ENCODE measurements at places on chromosomes 7 and 10. TPM values are rescaled to one million over a fixed set of nuclear protein-coding genes. Genes with fewer than 3 reads are reported as not detected.
A peak's percentile ranks its signal among the peaks of the same experiment; 100 is the strongest.

DNA sequence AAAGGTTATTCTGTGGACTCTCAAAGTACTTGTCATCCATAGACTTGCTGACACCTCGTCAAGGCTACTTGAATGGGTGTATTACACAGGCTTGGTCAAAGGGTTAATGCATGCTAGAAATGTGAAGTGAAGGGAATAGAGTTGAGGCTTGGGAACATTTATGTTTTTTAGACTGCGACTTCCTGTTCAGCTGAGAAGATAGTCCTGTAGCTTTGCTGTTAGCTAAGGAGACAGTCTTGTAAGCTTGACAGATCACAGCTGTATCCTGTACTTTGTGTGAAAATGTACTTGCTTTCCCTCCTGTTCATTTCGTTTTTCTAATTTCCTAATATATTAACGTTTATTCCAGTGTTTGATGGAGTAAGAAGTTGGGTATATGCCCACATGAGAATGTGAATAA is 52.1 kb downstream of the ADD3 start:
- no peak for DNase-seq

Gene GIMAP6
- total RNA-seq, result 1.9 TPM

- DNase-seq, result no peak
These were observed 236.0 kb upstream of the NRP1 start for GRCh38 chr10:33570495-33570894.

DNA sequence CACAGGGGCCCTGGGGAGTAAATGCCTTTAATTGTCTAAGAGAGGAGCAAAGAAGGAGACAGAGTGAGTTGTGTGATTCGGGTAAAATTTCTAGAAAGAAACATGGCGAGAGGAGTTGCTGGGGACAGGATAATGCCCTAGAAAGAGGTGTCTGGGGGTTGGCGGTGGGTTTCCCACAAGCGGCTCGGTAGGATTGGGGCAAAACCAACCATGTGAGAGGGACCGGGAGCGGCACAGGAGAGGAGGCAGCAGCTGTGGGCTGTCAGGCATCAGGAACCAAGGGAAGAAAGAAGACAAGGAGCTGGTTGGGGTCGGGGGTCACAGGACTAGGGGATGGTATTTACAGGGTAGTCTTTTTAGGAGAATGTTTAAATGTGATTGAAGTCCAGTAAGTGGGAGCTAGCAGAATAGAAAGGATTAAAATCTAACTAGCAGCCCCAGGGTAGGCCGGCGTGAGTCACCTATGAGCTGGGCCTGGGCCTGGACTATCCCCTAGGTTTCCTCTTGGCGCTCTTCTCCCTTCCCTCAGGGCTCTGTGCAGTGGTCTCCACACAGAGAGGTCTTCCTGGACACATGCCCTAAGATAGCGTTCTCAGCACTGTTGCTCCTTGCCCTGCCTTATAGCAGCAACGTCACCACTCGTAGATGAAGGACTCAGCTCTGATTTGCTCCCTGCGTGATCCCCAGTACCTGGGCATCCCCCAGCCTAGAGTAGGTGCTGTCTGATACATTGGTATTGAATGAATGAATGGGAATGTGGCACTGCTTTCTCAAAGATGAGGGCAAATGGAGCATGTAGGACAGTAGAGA is 32.6 kb downstream of the IKZF1 start:
- no peak for DNase-seq

Gene CHAT
- not detected for total RNA-seq

Gene OR2A1
- 0.17 TPM for total RNA-seq

Gene C7orf33
- not detected for total RNA-seq

DNA sequence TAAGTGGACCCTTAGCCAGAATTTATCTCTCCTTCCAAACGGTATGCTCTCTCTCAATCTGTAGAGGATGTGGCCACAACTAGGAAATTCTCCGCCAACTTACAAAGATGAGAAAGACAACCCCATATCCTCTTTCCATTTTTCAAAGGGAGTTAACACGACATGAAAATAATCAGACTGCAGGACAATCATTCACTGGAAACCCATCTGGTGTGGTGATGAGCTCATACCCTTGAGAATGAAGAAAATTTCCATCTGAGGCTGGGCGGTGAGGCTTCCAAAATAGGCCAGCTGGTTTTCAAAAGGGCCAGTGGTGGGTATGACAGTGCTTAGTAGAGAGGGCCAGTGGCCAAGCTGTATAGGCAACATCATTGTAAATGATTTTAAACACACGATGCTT is 369.6 kb downstream of the FRMD4A start:
- DNase-seq, result peak; percentile 91

Gene TES
- 18.5 TPM for total RNA-seq

Gene PNLIPRP3
- 0.17 TPM for total RNA-seq

- DNase-seq, result no peak
These were observed 218.6 kb upstream of the INHBA start for GRCh38 chr7:41921453-41921981.

GRCh38 chr10:1628757-1629156 is 108.6 kb downstream of the ADARB2 start:
- DNase-seq, result peak; percentile 24

Gene PTF1A
- not detected for total RNA-seq

Gene ASB15
- not detected for total RNA-seq

- no peak for DNase-seq
These were observed 113.2 kb downstream of the SND1 start for GRCh38 chr7:127765150-127765549.

DNA sequence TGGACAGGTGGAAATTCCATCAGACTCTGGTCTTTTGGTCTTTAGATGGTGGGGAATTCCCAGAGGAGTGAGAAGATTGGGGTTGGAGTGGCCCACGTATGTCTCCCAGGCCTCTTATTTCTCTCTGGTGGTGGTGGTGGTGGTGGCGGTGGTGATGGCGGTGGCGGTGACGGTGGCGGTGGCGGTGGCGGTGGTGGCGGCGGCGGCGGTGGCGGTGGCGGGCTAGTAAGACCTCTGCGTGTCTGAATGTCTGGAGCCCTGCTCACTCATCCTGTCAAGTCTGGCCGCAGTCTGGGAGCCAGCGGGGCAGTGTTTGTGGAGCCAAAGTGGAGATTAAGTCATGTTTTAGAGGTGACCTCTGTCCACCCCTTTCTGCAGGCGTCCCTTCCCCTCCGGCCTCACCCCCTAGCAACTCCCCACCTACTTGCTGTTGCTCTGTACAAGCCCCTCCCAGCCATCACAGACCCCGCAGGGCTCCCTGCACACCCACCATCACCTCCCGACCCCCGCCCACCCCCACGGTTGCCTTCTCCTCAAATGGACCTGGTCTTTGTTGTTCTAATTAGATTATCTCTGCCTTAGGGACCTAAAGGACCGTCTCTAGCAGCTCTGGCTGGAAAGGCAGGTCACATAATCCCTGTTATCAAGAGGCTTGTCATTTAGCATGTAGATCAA is 165.0 kb upstream of the TBX20 start:
- DNase-seq, result no peak

Gene CYP3A4
- 0.11 TPM for total RNA-seq

GRCh38 chr10:110977662-110978061 is 58.3 kb downstream of the SHOC2 start:
- DNase-seq, result no peak

DNA sequence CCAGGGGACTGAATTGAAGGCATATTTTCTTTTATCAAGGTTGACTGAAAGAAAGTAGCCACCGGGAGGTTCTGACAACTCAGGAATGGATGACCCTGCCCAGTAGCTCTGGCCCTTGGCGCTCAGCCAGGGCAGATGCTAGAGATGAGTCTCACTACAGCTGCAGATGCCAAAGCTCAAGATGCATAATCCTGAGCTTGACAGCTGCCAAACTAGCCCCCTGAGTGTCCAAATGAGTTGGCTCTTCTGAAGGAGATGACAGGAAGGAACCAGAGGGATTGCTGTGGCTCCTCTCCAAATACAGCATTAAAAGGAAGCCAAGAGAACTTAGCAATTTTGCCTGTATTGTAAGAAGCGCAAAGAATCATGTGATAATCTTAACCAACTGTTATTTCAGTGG is 78.4 kb downstream of the NXPH1 start:
- DNase-seq, result no peak

Gene HTR5A
- not detected for total RNA-seq

DNA sequence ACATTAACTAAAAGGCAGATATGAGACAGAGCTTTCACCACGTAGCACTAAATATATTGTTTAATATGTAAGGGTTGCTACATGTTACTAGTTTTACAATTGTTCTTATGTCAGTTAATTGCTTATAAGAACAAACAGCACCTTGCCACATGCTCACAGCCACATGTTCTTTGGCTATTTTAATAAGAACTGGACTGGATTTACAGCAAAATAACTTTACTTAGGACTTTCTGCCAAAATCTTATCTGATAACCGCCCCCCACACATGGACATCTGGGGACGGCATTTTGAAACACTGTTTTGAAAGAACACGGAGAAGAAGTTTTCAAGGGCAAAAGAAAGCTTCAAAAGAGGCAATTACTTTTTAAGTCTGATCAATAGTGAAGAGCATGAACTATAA is 45.3 kb downstream of the JAZF1 start:
- no peak for DNase-seq

DNA sequence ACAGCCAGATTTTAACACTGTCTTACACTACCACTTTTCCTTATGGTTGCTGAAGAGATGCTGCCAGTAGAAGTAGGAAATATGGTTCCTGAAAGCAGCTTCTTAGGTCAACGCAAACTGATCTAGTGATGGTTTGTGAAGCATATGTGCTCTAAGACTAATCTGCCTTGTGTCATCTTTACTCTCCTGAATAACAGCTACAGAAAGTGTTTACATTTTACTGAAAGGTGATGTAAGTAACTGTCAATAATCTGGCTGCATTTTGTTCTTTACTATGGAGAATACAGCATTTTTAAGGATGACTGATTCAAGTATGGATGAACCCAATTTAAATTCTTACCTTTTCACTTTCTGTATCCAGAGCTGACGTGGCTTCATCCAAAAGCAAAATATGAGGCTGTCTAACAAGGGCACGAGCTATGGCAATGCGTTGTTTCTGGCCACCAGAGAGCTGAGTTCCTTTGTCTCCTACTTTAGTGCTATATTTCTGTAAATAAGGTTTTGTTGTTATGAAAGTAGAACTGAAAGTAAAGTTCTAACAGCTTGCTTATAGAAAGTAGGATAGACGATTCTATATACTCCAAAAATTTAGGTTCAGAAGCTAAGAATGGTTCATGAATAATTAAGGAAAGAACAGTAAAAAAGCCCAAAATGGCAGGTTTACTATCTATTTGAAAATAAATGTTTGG is 30.2 kb upstream of the ABCB4 start:
- DNase-seq, result no peak

DNA sequence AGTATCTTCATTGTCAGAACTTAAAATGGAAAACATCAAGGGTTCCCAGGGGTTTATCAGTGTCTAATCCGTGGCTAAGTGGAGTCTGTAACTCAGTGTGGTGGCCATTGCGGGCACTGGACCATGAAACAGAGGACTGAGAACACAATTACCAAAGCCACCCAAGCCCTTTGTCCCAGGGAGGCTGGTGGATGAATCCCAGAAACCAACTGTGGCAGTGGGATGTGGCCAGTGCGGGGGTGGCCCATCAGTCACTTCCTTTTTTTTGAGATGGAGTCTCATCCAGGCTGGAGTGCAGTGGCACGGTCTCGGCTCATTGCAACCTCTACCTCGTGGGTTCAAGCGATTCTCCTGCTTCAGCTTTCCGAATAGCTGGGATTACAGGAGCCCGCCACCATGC is 61.8 kb downstream of the TACC2 start:
- no peak for DNase-seq

- no peak for DNase-seq
These were observed 195.6 kb downstream of the KCND2 start for GRCh38 chr7:120468611-120469010.

Gene ADAMTS14
- 0.06 TPM for total RNA-seq

Gene ATG9B
- not detected for total RNA-seq

Gene SYT15B
- 0.09 TPM for total RNA-seq

GRCh38 chr7:13724977-13725566 is 264.4 kb downstream of the ETV1 start:
- no peak for DNase-seq

Data from Daoy (cell line).